Muscle of leg (tissue), 16 donors: ENCODE measurements at places on chromosomes 7 and 10.

GRCh38 chr10:112810711-112811151 lies 139.3 kb upstream of the TCF7L2 start:
- DNase-seq: peak; percentile 64

DNA sequence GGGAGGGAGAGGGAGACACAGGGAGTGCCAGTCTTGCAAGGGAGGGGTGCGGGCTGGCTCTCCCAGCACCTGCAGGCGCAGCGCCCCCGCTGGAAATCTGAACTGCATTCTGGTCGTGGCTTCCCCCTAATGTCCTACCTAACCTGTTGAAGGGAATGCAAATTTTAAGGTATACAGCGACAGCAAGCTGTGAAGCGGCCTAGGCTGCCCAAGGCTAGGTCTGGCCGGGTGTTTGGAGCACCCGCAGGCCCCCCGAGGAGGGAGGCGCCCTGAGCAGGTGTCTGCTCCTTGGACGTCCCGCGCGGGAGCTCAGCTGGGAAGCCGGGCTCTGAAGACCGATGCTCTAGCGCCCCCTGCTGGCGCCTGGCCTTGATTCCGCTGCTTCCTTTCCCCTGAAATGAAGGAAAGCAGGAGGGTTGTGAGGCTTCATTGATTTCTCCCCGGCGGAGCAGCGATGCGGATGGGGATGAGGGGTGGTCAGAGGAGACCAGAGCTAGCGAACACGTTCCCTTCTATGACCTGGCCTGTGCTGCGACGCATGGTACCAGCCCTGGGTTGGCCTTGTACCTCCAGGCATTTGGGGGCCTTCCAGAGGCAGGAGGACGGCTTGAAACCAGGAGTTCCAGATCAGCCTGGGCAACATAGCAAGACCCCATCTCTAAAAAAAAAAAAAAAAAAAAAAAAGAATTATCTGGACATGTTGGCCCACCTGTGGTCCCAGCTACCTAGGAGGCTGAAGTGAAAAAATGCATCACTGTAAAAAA lies 601.3 kb downstream of the GALNT17 start:
- peak; percentile 87 for DNase-seq

DNA sequence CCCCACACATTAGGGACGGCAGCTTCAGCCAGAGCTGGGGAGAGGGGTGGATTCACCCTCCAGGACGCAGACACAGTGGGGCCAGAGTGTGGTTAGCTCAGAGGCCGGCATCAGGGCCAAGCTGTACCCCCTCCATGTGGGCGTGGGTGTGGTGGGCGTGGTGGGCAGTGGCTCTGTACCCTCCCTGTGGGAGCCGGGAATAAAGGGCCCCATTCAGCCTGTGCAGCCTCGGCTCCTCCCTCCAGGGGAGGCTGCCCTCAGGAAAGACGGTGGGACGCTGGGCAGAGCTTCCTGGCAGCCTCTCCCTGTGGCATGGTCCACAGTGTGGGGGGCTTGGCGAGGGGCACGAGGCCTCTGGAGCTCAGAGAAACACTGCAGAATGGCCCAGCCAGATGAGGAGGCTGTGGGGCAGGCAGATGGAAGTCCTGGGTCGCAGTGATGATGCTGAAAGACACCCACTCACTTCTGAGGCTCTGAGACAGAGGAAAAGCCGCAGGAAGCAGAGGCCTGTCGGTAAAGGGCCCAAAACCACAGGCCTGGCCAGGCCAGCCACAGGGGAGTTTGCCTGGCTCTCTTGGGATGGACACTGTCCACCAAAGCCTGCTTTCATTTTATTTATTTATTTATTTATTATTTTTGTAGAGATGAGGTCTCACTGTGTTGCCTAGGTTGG lies 108.0 kb downstream of the SH3PXD2A start:
- no peak for DNase-seq

GRCh38 chr10:16458166-16458955 lies 21.6 kb downstream of the PTER start:
- no peak for DNase-seq

- peak; percentile 73 for DNase-seq
These were observed 5.4 kb downstream of the ATP6V1F start for GRCh38 chr7:128867842-128868623.

GRCh38 chr10:43036481-43037428 lies 40.1 kb upstream of the RET start:
- DNase-seq: no peak

DNA sequence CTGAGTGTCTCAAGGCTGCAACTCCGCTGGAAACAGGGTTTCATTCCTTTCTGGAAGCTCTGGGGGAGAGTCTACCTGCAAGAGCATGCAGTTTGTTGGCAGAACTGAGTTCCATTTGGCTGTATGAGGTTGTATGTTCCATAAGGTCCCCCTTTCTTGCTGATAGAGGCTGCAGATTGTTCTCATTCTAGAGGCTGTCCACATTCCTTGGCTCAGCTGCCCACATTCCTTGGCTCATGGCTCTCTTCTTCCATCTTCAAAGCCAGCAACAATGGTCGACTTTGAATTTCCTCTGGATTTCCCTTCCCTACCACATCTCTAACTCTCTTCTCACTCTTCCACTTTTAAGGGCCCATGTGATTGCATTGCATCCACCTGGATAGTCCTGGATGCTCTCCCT lies 147.3 kb upstream of the CDCA7L start:
- DNase-seq: peak; percentile 86

DNA sequence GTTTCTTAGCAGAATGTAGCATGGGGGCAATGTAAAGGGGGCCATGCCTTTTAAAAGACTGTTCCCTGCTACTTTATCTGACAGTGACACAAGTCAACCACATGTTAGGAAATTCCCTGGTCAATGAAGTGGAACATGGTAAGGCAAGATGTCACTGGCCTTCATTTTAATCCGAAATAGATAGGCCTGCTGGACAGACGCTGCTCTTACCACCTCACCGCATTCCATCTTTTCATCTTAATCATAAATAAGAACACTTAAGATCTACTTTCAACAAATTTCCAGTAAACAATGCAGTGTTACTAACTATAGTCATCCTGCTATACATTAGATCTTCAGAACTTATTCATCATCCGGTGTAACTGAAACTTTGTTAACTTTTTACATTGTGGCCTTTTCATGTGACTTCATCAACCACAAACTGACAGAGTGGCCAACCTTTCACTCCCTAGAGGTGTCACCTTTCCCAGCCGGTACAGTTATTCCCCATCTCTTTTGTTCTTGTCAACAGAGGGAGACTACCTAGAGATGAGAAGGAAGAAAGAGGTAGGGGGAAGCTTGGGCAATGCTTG lies 15.6 kb downstream of the ASB4 start:
- no peak for DNase-seq

GRCh38 chr7:105010504-105011130 lies 3.4 kb upstream of the KMT2E start:
- no peak for DNase-seq

DNA sequence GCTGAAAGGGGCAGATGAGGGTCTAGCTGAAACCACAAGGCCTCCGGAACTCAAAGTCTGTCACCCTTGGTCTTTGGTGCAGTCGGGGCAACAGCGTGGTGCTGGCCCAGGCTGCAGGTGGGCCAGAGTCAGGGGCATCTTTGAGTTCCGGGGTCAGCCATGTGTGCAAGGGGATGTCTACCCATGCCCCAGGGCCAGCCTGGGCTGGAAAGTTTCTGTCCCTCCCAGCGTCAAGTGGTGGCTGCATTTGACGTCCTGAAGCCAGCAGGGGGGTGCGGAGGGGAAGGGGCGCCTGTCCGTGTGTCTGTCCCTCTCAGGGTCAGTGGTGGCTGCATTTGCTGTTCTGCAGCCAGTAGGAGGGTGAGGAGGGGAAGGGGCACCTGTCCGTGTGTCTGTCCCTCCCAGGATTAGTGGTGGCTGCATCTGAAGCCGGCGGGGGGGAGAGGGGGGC lies 638 bp downstream of the BRAT1 start:
- no peak for DNase-seq

- DNase-seq: no peak
These were observed 30.4 kb downstream of the ZNF783 start for GRCh38 chr7:149292462-149292823.

DNA sequence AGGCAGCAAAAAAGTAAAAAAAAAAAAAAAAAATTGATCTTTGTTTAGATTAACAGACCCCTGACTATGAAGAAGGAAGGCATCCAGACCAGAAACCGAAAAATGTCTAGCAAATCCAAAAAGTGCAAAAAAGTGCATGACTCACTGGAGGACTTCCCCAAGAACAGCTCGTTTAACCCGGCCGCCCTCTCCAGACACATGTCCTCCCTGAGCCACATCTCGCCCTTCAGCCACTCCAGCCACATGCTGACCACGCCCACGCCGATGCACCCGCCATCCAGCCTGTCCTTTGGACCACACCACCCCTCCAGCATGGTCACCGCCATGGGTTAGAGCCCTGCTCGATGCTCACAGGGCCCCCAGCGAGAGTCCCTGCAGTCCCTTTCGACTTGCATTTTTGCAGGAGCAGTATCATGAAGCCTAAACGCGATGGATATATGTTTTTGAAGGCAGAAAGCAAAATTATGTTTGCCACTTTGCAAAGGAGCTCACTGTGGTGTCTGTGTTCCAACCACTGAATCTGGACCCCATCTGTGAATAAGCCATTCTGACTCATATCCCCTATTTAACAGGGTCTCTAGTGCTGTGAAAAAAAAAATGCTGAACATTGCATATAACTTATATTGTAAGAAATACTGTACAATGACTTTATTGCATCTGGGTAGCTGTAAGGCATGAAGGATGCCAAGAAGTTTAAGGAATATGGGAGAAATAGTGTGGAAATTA lies 19.4 kb downstream of the GATA3 start:
- no peak for DNase-seq

GRCh38 chr10:4649886-4650508 lies 176.0 kb upstream of the AKR1E2 start:
- peak; percentile 89 for DNase-seq

GRCh38 chr10:23351926-23352519 lies 7.4 kb upstream of the C10orf67 start:
- DNase-seq: no peak

GRCh38 chr10:32893434-32893833 lies 64.6 kb downstream of the ITGB1 start:
- no peak for DNase-seq

GRCh38 chr7:29486191-29486700 lies 77.4 kb upstream of the PRR15 start:
- DNase-seq: no peak
